ENCODE measurements at places on chromosomes 5 and 9.

- DNase-seq, result no peak
These were observed 71.0 kb upstream of the FCN1 start for GRCh38 chr9:134988706-134989105.

GRCh38 chr5:181047921-181048320, 7.9 kb downstream of the BTNL9 start:
- DNase-seq, result no peak

DNA sequence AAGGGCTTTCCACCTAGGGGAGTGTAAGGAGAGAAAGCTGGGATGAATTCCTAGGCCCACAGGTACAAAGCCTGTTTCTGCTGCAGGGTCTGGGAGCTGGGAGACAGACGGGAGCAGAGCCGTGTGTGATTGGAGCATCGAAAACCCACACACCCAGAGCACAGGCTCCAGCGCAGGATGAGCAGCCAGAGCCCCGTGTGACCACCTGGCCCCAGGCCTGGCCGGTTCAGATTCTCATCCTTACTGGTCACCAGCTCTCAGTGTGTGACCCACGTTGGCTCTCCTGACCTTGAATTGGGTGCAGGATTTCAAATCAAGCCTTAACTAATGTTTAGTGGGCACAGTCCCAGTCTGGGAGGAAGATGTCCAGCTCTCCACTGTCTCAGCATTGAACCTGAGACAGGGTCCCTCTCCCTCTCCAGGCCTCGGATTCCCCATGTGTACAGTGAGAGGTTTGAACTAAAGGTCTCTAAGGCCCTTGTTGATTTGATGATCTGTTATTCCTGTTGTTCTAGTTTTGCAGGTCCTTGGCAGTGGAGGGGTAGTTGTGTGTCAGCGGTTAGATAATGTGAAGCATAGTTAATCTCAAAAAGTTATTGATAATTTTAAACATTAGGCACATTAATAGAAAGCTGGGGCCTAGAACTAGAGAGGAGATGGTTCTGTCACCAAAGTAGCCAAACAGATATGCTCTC, 50.1 kb downstream of the PPARGC1B start:
- DNase-seq, result no peak

- no peak for DNase-seq
These were observed 9.0 kb downstream of the CD274 start for GRCh38 chr9:5459289-5459829.

- no peak for DNase-seq
These were observed 211.7 kb upstream of the GLRA1 start for GRCh38 chr5:152136321-152136720.

DNA sequence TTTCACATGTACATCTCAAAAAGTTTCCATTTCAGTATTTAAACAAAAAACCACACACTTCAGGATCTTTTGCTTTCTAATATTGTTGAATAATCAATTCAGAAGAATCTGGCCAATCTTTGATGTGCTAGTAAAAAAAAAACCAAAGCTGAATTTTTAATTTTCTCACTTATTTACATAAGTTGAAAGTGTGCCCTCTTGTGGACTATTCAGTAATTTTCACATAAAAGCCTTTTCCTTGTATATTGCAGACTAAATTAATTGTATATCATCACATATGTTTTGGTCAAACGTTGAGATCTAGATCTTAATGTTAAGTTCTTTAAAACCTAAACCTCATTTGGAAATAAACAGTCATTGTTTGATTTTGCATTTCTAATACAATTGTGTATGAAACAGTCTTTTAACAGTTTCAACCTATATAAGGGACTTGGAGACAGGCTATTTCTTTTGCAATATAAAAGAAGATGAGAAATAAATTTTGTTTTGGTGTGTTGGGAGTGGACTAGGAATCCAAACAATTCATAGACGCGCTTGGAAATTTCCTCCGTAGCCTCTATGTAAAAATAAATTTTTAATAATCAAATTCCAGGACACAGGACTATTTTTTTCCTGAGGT, 68.1 kb downstream of the NIPBL start:
- DNase-seq, result peak; percentile 79

GRCh38 chr9:137113385-137114159, 961 bp downstream of the DPP7 start:
- no peak for DNase-seq

GRCh38 chr9:72915659-72916058, 37.2 kb downstream of the ALDH1A1 start:
- DNase-seq, result no peak

DNA sequence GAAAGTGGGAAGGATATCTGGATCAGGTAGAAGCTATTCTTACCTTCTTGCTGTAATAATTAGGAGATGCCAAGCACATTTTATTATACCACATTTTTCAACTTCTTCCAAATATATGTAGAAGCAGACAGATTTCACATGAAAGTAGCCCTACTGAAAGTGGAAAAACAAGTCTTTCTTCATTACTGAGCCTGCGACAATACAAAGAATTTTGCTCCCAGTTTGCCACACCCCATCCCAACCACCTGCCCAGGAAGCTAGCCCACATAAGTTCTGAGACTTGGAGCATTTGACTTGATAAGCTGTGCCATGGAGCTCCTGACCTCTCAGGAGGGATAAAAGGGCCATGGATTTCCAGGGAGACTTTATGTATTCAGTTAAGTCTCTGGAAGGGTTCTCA, 249.1 kb upstream of the ADCY2 start:
- no peak for DNase-seq

DNA sequence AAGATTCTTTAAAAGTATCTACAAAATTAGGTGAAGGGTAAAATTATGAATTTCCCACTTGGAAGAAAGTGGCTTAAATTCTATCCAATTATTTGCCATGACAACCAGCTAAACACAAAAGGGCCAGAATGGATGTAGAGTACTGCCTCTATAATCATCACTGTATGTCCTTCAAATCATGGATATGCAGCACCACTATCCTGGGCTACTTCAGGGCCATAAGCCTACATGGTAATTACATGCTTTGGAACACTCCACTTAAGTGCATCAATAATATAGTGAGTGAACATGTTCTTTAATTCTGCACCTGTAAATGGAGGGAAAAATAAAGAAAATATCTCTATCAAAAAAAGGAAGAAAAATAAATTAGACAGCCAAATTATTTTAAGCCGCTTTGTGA, 575.2 kb downstream of the ISL1 start:
- DNase-seq, result no peak

DNA sequence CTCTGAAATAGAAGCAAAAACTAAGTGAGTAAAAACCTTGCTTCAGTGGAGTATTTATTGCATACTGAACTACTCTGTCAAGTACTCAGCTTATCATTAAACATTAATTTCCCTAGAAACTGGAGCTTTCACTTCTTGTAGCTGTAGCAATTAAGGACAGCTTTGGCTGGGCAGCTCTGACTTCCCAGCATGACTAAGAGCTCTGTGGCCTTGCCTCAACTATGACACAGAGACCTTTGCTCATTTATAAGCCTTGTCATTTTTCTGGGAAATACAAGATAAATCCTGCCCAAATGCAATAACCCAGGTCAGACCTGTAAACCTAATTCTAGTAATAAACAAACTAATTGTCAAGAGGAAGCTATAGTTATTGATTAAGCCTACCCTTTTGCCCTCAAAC, 65.4 kb upstream of the STK32A start:
- DNase-seq, result peak; percentile 85

DNA sequence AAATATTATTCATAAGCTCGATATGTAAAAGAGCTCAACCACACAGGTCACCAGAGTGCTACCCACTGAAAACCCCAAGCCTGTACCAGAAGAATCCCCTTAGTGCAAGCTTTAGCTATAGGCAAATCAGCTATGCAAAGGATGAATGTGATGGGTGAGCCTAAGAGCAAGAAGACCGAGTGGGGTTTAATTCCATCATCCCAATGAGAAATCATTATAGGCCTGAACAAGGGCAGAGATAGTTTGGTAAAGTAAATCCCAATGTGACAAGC, 21.8 kb downstream of the ELOVL7 start:
- no peak for DNase-seq

DNA sequence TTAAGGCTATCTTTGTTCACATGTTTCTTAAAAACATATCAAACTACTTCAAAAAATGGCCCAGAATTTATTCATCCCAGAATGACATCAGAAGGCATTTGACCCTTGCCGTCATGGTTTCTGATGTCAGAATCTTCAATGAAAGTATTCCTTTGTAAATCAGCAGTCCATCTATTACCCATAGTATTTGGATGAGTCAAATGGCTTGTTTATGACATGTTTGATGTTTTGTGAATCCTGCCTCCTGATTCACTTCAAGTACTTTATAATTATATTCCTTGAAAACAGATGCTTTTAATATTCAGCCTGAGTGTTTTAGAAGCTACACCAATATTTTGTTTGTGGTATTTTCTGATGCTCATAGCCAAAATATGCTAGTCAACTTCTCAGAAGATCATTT, 200.8 kb upstream of the MEF2C start:
- DNase-seq, result peak; percentile 90

DNA sequence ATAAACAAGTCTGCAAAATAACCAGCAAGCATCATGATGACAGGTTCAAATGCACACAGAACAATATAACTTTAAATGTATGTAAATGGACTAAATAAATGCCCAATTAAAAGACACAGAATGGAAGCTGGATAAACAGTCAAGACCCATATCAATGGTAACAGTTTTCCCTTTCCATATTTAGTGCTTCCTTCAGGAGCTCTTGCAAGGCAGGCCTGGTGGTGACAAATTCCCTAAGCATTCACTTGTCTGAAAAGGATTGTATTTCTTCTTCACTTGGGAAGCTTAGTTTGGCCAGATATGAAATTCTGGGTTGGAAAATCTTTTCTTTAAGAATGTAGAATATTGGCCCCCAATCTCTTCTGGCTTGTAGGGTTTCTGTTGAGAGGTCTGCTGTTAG, 120.2 kb upstream of the RASA1 start:
- no peak for DNase-seq

GRCh38 chr9:3608011-3608410, 82.2 kb upstream of the RFX3 start:
- DNase-seq, result no peak

DNA sequence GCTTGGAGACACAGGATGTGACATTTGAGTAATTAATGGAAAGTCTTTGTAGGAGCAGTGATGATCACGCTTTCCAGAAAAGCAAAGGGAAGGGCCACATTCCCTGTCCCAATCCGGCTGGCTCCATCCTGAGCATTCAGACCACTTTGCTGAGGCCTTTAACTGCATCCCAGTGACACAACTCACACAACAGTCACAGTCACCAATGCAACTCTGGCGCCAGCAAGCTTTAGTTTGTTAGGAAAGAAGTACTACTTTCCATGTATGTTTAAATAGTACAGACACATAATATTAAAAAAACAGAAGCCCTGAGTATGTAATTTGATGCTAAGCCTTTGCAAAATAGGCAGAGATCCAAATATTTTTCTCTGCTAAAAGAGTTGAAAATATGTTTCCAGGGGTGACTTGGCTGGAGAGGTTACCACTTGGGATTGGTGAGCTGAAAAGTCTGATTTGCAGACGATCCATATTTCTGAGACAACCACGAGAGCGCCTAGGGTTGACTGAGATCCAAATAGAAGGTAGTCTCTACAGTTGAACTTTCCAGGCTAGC, 31.7 kb upstream of the GAS1 start:
- DNase-seq, result peak; percentile 60

GRCh38 chr9:37784291-37784615, 611 bp downstream of the EXOSC3 start:
- peak; percentile 18 for DNase-seq

GRCh38 chr9:33465596-33466564, 7.8 kb downstream of the NOL6 start:
- no peak for DNase-seq

DNA sequence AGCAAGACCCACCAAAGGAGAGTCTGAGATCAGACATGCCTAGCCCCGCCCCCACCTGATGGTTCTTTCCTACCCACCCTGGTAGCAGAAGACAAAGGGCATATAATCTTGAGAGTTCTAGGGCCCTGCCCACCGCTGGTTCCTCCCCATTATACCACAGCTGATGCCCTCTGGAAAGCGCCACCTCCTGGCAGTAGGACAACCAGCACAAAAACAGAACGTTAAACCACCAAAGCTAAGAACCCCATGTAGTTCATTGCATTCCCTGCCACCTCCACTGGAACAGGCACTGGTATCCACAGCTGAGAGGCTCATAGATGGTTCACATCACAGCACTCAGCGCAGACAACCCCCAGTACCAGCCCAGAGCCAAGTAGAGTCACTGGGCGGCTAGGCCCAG, 81.2 kb upstream of the TRPC7 start:
- no peak for DNase-seq

DNA sequence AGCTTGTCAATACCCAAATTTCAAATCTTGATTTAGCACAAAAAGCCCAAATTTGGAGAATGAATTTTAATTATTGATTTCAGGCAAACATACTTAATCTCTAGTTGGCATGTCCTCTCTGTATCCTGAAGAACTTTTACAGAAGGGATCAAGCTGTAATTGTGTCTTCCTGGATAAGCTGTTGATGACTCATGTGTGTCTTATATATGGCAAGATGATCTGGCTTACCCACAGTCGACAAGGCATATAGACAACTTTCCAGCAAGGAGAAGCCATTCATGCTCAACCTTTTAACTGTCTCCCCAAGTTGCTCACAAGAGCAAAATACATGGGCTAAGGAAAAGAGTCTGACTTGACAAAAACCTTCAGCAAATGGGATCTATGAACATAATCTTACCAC, 112.5 kb upstream of the SLCO6A1 start:
- peak; percentile 35 for DNase-seq

DNA sequence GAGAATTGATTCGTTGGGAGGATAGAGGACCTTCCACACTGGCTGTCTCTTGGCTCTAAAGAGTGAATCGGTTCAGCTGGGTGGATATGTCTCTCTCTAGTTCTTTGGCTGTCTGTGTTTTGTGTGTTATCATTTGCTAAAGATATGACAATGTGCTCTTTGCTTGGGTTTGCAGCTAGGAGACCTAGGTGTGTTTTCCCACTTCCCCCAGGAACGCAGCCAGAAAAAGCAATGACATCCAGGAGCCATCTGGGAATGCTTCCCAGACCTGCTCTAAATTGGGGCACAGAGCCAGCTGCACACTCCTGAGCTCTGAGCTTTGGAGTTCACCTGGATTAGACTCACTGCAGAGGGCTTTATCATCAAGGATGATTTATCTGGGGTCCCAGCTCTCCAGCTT, 12.8 kb upstream of the PDZD2 start:
- DNase-seq, result no peak

- no peak for DNase-seq
These were observed at the start of gene PBX3 for GRCh38 chr9:125747053-125747764. TSS of gene PBX3 (plus strand) at chr9:125747373.

GRCh38 chr5:168136340-168136739, 155.1 kb upstream of the WWC1 start:
- DNase-seq, result no peak

DNA sequence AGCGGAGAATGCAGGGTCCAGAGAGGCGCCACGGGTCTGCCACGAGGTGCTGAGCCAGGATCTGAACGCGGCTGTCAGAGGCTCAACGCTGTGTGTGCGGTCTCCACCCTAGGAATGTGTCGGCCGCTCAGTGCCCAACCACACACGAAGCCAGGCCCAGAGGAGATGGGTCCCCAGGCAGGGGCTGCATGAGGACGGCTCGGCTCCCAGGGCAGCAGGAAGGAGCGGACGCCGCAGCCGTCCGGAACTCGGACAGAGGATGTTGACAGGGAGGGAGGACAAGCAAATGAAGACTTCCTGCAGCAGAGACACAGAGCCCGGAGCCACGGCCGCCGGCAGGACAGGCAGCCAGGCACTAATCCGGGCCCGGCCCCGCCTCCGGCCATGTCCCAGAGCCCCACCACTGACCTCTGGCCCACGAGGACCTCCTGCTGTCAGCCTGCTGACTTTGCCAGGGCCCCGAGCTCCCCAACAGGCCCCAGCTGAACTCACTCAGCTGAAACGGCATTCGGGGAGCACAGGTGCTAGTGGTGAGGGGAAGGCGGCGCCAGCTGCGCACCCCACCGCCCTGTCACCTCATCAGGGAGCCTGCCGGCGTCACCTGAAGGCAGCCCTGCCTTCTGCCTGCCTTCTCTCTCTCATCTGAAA, 12.7 kb downstream of the VAV2 start:
- no peak for DNase-seq

Data from fibroblast of mammary gland (primary cell).